ENCODE measurements at places on chromosomes 2 and 18.

GRCh38 chr2:128472789-128473174 is 154.1 kb upstream of the HS6ST1 start:
- DNase-seq, result no peak

- no peak for DNase-seq
Observed at GRCh38 chr2:222806526-222807137, 54.2 kb upstream of the ACSL3 start.

GRCh38 chr2:121821476-121822158 is 66.2 kb downstream of the TSN start:
- no peak for DNase-seq

DNA sequence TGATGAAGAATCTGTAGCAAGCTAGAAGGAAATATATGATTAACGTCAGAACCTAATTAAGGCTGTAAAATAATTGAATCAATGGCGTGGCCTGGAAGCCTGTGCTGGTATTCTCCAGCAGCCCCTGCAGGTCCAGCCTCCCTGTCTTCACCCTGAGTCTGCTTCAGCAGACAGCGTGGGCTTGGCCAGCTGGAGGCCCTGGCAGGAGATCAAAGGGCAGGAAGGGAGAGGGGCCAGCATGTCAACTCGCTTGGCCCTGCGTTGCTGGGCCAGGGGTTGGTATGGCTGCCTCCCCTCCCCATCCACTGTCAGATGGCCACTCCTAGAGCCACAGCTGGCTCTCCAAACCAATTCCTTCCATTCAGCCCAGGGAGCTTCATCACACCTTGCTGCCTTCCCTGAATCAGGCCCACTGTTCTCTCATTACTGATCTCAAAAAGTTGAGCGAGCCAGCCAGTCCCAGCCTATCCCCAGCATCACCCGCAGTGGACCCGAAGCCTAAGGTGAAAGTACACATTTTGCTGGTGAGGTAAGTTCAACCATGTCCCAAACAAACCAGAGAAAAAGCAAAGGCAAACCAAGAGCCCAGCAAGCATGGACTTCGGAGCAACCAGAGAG is 228.4 kb upstream of the AGAP1 start:
- DNase-seq, result no peak

DNA sequence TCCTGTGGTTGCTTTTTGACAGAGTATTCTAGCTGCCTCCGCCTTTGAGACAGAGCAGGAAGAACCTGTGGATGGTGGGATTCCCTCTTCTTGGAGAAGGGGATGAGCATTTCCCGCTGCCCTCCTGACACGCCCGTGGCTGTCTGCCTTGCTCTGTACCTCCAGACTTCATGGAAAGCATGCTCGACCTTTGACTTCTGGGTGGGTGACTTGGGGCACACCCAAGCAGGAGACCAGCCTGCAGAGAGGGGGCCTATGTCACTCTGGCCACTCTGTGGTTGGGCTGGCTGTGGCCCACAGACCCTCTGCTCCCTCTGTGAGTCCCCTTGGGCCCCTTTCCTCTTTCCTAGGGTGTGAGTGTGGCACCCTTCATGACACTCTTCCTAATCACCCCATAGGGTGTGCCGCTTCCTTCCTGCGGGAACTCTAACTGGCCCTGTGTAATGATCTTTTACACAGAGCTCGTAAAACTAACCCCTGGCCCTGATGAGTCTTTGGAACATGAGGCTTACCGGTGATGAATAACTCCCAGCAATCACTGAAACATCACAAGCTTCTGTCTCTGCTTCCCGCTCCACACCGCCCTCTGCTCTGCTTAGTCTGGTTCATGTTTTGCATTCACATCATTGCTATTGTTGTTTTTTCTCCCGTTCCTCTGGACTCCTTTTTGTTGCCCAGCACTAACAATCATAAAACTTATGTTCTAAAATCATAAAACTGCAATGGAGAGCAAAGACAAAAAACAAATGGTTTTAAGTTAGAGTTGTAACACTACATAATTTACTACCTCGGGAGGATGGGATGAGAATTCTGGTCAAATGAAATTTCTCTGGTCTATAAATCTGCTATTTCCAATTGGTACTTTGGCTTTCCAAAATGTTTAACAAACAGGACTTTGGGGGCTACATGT is 101.1 kb downstream of the SH3YL1 start:
- no peak for DNase-seq

GRCh38 chr2:152238016-152238415 is 62.5 kb upstream of the STAM2 start:
- DNase-seq, result no peak

GRCh38 chr18:44533071-44533470 is 147.6 kb upstream of the SETBP1 start:
- DNase-seq, result no peak

- no peak for DNase-seq
Observed at GRCh38 chr2:118223992-118224894, 136.0 kb downstream of the INSIG2 start.

DNA sequence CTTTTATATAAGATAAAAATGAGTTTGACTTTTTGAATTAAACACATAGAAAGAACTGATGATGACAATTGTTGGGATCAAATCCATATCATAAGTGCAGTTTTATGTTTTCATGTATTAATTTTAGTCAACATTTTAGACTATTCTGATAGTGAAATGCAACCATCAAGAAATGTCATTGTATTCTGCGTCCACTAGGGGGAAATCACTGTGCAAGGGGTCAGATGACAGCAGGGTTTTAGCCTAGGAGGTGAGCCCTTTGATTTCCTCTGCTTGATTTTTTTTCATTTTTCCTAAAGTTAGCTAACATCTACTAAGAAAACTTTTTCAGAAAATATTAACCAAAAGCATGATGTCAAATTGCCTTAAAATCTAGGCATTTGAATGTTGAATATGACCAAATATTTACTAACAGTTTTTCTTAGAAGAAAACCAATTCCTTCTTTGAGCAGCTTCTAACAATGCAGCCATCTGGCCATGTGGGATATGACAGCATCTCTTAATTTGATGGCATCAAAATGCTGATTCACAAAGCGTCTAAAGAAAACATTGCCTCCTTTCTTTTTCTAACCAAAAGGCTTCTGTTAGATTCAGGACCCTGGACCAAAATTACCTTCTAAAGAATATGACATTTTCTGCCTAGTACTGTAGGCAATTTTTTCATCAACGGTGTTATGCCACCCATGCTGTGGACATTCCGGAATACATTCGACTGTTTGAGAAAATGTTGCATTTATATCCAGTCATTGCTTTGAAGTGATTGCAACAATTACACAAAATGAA is 141.5 kb downstream of the SPHKAP start:
- no peak for DNase-seq

DNA sequence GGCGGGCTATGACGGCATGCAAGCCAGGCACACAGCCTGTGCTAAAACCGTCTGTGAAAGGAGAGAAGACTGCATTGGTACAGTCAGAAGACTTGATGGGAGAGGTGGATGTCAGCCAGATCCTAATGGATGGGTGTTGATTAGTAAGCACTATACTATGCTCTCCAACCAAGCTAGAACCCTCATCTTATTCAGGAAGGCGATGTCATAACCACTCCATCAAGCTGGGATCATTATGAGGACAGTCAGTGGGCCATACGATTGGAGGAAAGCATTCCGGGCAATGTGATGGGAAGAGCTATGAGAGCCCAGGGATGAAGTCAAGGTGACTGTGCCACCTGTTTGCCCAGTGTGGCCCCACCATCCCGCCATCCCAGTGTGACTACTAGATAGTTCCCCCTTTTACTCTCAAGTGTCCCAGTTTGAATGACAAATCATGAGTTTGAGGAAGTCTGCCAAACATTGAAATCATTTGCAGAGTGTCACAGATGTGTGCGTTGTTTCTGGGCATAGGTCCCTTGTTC is 66.4 kb downstream of the MRPS9 start:
- no peak for DNase-seq

DNA sequence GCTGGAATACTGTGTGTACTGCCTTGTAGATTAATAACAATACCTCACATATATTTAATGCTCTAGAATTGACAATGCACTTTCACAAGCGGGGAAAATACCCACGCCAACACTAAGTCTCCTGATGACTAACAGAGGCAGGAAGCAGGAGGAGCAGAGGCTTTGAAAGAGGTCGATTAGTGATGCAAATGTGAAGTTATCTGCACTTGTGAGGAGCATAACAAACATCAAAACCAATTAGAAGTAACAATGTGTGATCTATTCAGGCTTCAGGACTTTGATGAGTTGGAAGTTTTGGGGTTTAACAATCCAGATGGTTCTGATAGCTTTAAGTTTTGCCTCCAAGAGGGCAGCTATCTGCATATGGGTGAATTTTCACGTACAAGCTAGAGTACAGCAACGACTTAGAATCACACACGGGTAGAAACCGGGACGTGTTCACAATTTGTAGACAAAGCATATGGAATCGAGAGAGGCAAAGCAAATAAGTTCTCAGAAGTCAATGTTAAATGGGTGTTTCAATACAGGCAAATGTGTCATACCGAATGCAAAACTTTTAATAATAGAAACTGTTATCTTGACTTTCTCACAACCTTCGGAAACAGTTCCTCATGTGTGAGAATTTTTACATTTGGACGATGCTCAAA is 114.5 kb downstream of the METTL8 start:
- DNase-seq, result no peak

GRCh38 chr2:240620859-240621258 is 4.4 kb upstream of the GPR35 start:
- DNase-seq, result no peak

GRCh38 chr18:13568443-13569392 is 157.6 kb downstream of the FAM210A start:
- no peak for DNase-seq

GRCh38 chr2:26709323-26710110 is 17.0 kb downstream of the KCNK3 start:
- no peak for DNase-seq

GRCh38 chr2:168712053-168712452 is 90.4 kb upstream of the NOSTRIN start:
- no peak for DNase-seq

GRCh38 chr2:182887753-182888415 is 21.4 kb upstream of the FRZB start:
- DNase-seq, result no peak

DNA sequence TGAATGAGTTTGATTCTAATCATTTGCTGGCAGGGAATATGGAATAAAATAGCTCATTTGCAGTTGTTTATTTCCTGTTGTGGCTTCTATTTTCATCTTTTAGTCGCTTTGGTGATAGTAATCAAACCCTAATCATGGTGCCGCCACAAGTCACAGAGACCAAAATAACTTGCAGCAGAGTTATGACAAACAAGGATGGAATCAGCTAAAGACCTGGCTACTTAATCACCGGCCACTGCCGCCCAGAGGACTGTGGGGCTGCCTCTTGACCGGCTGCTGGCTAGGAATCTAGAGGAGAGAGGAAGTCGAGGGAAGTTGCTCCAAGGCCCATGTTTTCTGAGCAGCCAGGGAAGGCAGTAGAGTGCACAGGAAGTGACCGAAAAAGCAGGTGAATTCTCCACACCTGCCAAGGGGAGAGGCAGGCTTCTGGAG is 5.1 kb upstream of the SMAD7 start:
- DNase-seq, result no peak

DNA sequence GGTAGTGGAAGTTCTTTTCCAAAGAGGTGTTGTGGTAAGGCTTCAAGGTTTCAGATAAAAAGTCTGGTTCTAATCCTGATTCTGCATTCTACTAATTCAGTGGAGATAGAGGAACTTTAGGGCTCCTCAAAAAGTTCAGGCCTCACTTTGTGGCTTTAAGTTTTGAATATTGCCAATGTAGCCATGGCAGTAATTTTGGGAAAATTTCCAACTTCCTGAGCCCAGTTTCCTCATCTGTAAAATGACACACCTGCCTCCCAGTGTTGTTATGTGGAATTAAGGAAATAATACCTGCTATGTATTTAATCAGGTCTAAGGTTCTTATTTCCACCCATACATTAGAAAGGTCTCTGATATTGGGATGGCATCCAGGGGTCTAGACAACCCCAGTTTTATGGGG is 147.6 kb upstream of the ITGA6 start:
- no peak for DNase-seq

DNA sequence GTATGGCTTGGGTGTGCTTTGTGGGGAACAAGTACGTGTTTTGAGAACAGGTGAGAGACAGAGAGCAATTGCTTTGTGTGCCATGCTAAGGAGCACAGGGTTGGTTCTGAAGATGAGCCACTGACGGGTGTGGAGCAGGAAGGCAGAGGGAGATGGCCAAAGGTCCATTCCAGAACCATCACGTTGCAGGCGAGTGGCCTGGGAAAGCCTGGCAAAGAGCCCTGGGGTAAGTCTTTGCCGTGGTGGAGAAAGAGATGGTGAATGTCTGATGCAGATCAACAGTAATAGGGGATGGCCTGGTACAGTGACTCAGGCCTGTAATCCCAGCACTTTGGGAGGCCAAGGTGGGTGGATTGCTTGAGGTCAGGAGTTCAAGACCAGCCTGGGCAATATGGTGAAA is 93.5 kb upstream of the ZNF521 start:
- DNase-seq, result no peak

DNA sequence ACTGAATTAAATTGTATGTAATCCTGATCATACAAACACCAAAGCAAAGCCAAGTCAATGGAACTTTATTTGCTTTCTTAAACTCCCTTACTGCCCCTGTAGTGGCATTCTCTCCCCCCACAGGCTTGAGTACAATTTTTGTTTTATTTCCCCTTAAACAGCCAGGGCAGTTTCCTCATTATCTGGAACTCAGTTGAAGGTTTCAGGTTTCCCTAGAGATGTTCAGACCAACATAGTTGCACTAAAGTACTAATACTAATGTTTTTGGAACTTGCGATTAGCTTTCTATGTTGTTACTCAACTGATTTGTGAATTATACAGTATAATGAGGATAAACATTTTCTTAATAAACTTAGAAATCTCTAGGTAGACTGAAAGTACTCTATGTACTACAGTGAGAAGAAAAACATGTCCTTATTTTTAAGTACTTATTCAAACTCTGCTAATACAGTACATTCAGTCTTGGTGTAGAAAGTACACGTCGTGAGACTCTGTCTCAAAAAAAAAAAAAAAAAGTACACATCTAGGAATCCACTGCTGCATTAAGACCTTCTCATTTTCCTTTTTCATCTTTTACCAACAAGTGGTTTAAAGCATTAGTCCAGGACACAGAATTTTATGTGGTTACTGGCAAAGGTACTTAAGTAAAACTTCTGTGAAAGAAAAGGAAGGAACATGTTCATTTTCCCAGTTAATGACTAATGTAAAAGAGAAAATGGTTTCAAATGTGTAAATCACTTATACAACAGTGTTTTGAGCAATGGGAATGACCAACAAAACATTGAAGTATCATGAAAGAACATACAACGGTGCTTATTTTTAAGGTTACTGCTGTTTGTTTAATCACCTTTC is 209.5 kb upstream of the SMAD7 start:
- no peak for DNase-seq

- DNase-seq, result no peak
Observed at GRCh38 chr2:143965493-143966164, 554.3 kb downstream of the ZEB2 start.

GRCh38 chr2:129293326-129293725 is 686.1 kb upstream of the RAB6C start:
- no peak for DNase-seq

DNA sequence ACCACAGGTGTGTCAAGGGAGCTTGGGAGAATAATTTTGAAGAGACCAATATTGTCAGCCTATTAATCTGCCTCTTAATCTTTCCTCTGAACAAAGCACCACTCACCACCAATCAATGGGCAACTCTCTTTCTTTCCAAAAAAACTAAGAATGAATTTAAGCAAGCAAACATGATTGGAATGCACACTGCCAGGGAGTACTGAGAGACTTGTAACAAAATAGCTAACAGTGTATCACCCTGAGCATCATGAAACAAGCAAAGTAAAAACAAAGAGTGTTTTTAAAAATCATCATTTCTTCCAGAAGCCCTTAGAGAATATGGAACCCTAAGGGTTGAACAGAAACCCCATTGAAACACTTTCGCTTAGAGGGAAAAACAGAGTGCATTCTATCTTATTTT is 299.7 kb downstream of the DSEL start:
- no peak for DNase-seq
